GM12891 (cell line): ENCODE measurements at places on chromosomes 12 and 14.

GRCh38 chr12:109731231-109731731, 17.7 kb downstream of the FAM222A start:
- DNase-seq = no peak

DNA sequence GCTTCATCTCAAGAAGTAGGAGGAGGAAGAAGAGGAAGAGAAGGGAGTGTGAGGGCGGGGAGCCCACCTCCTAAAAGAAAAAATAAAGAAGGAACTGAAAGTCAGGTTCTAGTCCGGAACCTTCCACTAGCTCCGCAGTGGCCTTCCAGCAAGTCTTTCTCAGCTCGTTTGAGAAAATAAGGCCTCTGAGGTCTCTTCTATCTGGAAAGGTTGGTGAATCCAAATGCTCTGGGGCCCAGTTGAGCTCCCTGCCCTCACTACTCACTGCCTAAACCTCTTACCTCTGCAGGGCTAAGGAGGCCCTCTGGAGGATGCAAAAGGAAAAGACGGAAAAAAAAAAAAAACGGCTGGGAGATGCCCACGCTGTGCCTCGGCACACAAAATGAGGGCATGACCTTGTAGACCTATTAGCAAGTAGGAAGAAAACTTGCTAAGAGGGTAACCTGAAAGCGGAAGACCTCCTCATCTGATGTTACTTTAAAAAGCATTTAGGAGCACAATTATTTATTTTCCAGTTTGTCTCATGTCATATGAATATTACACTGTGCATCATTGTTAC, 35.9 kb downstream of the FBLN5 start:
- DNase-seq = peak; percentile 40

DNA sequence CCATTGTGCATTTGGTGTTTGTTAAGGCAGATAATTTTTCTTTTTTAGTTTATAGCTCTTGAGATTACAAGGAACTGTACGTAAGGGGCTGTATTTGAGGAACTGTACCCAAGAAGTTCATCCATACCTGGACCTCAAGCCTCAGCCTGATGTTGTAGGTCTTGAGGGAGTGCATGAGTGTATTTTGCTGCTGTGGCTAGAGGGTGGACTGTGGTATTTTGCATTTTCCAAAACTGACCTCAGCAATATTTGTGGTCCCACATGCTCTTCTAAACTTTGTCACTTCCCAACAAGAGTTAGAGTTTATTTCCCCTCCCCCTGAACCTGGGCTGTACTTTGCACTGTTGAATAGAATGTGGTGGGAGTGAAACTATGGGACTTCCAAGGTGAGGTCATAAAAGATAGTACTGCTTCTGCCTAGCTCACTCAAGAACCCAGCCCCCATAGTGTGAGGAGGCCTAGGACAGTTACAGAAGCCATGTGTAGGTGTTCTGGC, 42.2 kb upstream of the FBXO33 start:
- no peak for DNase-seq

GRCh38 chr14:37036669-37037341, 135.6 kb downstream of the SLC25A21 start:
- DNase-seq = no peak

DNA sequence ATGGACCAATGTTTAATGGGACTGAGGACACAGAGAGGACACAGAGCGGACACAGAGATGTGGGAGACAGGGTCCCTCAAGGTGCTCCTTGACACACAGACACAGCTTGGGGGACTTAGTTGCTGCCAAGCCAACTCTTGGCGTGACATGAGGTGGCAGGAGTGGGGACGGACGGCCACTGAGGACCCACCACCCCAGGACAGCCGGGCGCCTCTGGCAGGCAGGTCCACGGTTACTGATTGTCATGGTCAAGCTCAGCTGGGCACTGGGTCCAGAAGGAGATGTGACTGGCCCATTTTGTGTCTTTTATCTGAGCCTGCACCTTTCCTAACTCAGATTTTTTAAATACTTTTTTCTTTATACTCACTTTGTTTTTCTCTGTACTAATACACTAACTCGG, 15.7 kb upstream of the PWP1 start:
- no peak for DNase-seq

DNA sequence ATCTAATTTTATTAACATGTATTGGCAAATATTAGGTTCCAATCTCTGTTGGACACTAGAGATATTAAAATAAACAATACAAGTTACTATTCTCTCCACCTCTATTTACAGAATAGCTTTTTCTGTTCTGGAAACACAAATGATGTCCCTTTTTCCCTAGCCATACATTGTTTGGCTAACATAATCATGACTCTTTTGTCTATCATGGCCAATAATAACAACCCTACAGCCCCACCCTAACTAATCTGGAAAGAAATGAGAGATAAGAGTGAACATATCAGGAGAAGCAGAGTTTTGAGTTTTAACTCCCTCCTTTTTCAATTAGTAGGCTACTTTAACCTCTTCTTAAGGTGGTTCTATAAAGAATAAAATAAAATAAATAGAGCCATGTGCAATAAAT, 40.2 kb downstream of the RASSF9 start:
- no peak for DNase-seq

- no peak for DNase-seq
Observed at GRCh38 chr12:99413751-99414150, 233.8 kb upstream of the GARIN6 start.

GRCh38 chr14:94123296-94123695, 6.1 kb downstream of the IFI27L2 start:
- no peak for DNase-seq

DNA sequence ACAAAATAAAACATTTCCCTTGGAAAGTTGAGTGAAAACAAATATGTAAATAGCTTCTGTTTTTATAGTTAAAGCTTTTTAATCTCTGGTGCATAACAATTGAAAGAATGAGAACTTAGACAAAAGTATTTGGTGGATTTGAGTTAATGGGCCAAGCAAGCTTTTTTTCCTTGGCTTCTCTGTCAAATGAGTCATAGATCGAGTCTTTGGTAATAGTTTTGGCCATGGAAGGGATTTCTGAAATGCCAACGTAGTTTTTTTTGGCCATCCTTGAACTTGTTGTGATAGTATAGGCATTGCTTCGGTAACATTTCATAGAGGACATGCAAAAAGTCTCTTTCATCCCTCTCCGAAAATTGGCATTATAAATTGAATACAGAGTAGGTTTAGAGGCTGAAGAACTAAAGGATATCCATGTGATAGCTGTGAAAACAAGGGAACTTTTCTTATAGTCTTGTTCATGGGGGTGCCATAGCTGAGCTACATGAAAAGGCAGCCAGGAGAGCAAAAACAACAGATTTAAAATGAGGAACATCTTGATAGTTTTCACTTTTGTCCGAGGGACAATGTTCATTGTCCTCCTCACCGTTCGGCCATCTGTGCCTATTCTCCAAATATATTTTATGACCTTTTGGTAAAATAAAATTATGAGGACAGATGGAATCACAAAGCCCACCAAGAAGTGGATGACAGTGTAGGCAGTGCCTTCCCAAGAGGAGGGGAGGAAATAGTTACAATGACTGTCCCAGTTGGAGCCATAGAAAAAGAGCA, 34.7 kb downstream of the GPR19 start:
- DNase-seq = no peak

DNA sequence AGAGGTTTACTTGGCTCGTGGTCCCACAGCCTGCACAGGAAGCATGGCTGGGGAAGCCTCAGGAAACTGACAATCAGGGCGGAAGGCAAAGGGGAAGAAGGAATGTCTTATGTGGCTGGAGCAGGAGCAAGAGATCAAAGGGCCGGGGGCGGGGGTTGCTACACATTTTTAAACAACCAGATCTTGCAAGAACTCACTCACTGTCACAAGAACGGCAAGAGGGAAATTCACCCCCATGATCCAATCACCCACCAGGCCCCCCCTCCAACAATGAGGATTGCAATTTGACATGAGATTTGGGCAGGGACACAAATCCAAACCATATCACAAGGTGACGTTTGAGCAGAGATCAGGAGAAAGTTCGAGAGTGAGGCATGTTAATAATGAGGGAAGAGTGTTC, 163.7 kb upstream of the RPH3A start:
- DNase-seq = no peak

- DNase-seq = no peak
Observed at GRCh38 chr12:15196678-15197505, 24.3 kb downstream of the RERG start.

- DNase-seq = peak; percentile 16
Observed at GRCh38 chr12:102824218-102824835, 92.7 kb downstream of the PAH start.

DNA sequence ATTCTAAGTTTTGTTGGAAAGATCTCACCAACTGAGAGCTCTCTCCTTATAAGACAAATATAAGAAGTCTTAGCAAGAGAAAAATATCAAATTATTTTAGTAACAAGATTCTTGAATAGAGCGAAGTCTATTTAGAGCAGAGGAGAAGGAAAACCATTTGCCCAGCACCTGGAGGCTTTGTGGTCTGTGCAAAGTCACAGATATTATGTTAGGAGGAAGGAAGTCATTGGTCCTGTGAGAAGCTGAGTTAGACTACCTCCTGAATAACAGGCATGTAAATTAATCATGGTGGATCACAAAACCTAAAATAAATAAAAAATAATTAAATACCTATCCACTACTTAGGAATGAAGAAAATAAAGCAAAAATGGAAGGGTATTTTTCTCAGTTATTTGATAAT, 38.4 kb upstream of the ATXN7L3B start:
- no peak for DNase-seq

- no peak for DNase-seq
Observed at GRCh38 chr14:77406718-77407117, 16.6 kb downstream of the NOXRED1 start.

DNA sequence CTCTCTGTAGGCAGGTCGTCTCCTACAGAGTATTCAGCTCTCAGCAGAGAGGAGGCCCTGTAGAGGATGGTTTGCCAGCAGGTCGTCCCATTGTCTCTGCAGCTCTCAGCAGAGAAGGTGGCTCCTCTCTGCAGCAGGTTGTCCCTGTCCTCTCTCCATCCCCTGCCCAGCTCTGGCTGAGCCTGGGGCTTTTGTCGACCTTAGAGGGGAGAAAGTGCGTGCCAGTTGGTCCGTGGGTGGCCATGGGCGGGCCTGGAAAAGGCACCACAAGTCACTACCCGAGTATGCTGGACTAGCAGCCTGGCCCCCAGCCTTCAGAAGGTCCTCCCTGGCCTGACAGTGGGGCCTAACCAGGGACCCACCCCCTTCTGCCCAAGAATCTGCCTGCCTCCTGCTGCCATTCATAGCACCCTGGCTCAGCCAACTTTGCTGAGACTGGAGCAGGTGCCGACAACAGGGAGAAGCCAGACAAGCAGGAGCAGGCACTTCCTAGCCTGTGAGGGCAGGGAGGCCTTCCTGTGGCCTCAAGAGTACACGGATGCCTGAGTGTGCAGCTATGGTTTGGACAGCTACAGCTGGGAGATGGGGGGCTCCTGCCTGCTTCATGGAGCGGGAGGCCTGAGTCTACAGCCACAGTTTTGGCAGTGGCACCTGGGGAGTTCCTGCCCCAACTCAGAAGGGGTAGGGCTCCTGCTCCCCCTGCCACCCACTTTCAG, 59.7 kb upstream of the KCNH3 start:
- no peak for DNase-seq

- no peak for DNase-seq
Observed at GRCh38 chr14:41607966-41608663, 1.4 kb downstream of the LRFN5 start.

GRCh38 chr12:58097741-58098140, 156.4 kb downstream of the ATP23 start:
- DNase-seq = no peak

DNA sequence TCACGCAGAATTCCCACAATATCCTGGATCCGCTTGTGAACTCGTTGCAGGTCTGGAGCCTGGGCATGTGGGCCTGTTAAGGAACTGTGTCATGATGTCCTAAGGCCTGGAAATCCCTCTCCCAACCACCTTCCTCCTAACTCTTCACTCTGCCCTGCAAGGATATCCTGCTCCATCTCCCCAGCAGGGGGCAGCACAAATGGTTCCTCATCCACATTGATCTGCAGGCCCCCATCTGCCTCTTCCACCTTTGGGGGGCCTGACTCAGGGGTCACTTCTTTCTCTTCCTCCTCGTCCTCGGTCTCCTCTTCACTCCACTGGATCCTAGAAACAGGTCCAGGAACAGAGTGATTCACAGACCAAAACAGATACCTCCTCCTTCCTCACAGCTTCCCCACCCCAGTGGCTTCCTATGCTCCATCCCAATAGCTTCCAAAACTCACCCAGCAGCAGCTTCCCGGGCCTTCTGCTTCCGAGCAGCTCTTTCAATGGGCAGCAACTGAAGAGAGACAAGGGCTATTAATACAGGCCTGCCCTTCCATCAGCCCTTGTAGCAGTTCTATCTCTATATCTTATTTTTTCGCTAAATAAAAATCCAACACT, 4.5 kb downstream of the NOP2 start:
- no peak for DNase-seq

DNA sequence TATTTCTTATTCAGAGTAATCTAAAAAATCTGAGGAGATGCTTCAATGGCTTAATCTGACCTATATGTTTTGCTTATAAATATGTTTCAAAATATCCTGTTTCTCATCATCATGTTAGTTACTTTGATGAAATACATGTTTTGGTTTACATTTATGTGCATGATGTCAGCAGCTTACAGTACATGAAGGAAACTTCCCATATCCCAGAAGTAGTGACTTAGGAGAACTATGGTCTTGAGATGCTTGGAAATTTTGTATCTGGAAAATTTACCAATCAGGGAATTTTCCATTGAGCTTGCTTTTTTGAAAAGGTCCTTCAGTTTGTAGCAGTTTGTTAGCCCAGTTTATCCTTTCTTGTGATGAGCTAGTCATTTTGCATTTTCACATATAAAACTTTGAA, 73.3 kb downstream of the RASSF8 start:
- DNase-seq = no peak

DNA sequence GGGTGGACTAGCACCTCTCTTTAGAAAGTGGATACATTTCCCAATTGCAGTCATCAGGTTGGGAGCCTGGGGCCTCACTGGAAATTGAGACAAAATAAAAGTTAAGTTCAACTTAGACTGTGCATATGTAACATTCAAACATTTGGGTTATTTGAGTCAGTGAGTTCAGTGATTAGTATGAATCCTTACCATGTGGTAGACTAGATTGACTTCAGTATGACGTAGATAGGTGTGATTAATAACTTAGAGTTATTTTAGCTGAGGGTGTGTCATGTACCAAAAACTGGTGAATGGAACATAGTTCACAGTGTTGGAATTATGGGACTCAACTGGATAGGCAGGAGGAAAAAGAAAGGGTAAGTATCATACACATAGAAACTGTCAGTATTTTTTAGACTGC, 8.0 kb upstream of the SSTR1 start:
- DNase-seq = no peak

DNA sequence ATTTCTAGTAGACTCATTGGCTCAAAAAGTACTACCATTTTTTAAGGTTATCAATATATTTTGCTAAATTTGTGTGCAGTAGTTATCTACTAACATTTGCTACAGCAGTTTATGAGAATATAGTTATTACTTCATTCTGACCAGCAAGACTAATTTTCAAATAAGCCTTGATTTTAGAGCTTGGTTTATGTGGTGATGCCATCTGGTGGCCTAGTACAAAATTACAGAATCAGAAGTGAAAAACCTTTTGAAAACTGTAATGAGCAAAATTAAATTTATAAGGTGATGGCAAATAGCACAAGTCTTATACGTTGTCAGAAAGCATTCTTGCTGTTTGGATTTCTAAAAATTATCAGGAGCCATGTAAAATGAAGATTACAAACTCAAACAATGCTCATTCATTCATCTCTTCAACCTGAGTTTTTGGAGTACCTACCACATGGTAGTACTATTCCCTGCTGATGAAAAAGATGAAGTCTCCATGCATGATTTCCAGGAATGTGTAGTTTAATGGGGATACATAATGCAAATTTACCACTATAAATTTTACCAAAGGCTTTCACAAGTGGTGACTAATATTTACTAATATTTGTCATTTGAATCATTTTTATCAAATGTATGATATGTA, 51.0 kb downstream of the MAGOHB start:
- DNase-seq = no peak

GRCh38 chr12:13347241-13348043, 150.9 kb downstream of the EMP1 start:
- DNase-seq = no peak
